ENCODE measurements at places on chromosomes 7 and 10.

GRCh38 chr7:133795068-133795665, 332.0 kb upstream of the LRGUK start:
- no peak for DNase-seq

- no peak for DNase-seq
Observed at GRCh38 chr10:132401401-132402118, 4.6 kb downstream of the PWWP2B start.

DNA sequence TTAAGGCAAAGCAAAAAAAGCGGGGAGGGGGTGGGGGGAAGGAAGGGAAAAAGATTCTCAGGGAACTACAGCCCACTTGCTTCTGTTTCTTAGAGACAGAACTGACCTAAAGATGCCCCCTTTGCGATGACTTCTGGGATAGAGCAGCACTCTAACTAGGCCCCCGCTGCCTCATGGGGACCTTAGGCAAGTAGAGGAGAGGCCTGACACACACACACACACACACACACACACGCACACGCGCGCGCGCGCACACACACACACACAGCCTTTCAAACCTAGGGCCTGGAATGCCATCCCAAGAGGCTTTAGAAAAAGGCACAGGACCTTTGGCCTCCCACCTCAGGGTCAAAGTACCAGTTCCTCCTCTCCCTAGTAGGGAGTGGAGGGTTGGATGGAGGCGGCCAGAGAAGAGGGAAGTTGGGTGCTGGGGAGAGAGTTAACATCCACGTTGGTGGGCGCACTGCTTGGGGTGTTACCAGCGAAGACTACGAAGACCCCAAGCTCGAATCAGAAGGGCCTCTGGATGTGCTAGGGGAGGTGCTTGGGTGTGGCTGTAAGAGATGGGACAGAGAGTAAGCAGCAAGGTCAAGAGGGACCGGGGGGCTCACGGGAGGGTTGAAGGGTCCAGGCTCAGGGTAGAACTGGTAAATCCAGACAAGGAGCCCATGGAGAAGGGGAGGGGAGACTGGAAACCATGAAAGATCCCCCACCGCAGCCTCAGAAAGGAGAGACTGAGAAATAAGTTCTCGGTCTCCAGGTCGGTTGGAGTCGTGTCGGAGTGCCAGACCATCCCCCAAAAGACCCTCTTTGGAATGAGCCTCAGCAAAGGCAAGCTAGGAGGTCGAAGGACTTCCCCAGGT, 1.2 kb upstream of the COL1A2 start:
- DNase-seq, result no peak

- DNase-seq, result no peak
Observed at GRCh38 chr10:79139124-79139835, 70.5 kb downstream of the ZMIZ1 start.

- no peak for DNase-seq
Observed at GRCh38 chr10:69428165-69428564, 11.4 kb upstream of the TACR2 start.

DNA sequence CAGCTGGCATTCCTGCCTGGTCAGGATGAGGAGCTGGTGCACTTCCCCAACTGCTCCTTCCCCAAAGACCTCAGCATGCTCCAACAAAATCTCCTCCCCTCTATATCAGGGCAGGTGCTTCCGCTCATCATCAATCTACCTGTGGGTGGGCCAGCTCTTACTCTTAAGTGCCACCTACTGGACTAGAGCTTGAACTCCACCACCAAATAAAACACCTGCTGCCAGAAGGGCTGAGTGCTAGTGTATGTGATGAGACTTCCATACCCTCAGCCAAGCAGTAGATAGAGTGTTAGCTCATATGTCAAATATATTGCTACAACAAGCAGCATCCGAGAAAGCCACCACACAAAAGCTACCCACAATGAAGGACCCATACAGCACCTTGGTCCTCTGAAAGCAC, 264.3 kb downstream of the RNLS start:
- no peak for DNase-seq

DNA sequence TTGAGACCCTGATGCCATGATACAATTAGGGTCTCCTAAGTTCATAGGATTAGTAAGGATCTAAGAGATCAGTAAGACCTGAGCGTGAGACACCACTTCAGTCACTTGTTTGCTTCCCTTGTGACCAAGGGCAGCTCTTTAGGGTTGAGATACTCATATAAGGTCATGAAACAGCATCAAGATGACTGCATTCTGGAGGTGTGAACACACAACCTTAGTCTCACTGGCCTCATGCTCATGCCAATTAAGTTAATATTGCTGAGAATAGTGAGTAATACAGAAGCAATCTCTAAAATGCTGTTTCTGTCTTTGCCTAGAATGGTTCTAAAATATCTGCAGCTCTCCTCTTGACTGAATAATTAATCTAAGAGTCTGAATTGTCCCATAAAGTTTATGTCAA, 39.6 kb upstream of the KLHL7 start:
- DNase-seq, result no peak

DNA sequence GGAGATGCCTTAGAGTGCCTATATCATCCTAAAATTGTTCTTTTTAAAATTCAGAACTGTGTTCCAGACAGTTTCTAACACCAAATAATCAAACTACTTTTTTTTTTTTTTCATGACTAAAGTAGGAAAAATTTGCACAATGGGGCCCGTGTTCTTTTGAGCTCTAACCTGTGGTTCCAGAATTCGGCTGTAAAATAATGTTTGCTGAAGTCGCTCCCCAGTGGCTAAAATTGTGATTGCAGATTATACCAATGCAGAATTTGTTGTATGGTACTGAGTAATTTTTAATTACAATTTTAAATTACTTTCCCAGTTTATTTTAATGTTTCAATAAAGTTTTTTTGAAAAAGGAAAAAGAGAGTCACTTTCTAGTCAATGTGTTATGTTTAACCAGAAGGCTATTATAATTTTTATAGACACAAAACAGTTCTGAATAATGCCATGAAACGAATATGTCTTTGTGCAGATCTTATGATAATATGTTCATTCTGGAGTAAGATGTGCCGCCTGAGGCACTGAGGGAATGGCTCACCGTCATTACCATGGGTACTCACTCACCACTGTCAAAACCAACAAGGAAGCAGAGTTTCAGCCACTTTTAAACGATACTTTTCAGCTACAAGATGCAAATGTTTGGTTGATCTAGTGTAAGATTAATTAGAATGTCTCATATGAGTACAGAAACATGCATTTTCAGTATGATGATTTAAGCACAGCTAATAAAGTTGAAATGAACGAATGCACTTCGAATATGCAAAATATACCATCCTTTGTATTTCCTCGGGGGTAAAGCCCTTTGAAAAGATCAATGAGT, 173.6 kb downstream of the PRKCQ start:
- no peak for DNase-seq

GRCh38 chr7:41656366-41656765, 46.5 kb downstream of the INHBA start:
- DNase-seq, result no peak

- no peak for DNase-seq
Observed at GRCh38 chr7:94442639-94443038, 47.9 kb downstream of the COL1A2 start.

- no peak for DNase-seq
Observed at GRCh38 chr7:132004529-132004928, 448.1 kb upstream of the PODXL start.

GRCh38 chr10:75234683-75235374, 928 bp downstream of the COMTD1 start:
- no peak for DNase-seq

GRCh38 chr7:129841465-129841864, 111.3 kb downstream of the UBE2H start:
- no peak for DNase-seq

DNA sequence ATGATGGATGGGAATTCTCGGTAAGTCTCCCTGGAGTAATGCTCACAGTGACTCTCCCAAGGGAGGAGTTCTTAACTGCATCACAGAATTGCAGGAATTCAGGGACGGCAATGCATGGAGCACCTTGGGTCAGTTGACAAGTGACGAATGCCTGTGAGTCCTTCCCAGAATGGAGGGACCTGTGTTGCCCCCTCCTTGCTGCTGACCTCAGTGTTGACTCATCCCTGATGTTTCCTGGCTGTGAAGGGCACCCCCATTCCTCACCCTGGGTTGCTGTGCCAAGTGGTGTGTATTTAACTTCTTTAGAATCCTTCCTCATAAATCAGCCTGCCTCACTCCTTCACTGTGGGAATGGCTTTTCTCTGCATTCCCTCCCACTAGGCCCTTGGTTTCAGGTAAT, 98.9 kb downstream of the LRMDA start:
- no peak for DNase-seq

DNA sequence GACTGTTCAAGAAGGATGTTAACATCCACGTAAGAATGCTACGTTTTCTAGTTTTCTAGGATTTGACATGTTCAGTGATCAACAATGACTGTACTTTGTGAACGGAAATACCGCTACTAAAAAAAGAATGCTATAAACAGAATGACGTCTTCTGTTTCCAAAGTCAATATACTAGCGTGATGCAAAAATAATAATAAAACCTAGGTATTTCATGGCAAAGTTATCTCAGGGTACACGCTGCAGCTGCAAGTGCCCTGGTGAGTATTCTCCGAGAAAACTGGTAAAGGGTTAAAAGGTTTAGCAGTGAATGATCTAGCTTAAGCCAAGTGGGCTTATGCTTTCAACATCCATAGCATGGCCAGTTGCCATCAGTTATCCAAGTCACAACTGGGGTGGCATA, 653.3 kb upstream of the PFKP start:
- DNase-seq, result no peak

DNA sequence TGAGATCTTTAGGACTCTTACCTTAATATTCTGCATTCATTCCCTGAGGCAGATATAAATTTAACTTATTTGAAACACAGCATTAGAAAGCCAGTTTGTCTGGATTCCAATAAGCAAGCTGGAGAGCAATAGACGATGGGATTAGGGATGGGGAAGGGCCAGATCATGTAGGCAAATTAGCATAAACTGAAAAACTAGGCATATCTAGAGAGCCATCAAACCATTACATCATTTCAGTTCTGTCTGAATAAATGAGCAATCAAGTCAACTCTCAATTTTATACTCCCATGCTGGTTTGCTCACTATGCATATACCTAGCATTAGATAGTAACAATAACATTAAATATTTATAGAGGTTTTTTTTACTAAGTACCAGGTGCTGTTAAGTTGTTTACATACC, 583.6 kb upstream of the LRRN3 start:
- DNase-seq, result no peak

GRCh38 chr7:143318661-143319060, 2.8 kb downstream of the CLCN1 start:
- no peak for DNase-seq

GRCh38 chr10:8305876-8306652, 251.6 kb downstream of the GATA3 start:
- DNase-seq, result no peak

DNA sequence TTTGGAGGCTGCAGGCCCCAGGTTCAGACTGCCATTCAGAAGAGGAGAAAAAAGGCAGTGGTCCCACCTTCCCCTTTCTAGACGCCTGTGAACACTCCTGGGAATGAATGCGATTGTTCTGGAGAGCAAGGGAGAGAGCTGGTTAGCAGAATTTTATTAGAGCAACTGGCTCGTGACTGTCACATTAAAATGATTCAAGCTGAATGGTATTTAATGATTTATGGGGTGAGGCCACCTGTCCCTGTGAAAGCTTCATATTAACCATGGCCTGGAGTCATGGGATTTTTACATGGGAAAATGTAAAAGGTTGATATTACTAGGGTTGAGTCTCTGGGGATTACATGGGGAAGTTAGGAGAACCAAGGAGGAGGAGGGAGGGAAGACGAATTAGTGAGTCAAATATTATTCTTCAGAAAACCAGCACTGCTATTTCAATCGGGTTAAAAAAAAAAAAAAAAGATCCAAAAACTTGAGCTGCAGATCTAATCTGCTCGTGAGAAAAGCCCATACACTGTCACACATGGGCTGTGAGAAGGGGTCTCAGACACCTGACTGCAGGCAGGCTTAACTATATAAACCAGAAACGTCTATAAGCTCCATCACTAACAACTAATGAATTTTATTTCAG, 8.3 kb downstream of the CXCL12 start:
- no peak for DNase-seq

All from activated T-helper 1 cell treated with anti-CD3 and anti-CD28 coated beads, Interleukin-2, amount 50 U/mL, for 16 hours (primary cell).